ENCODE measurements at places on chromosomes 6 and 20. TPM values are rescaled to one million over a fixed set of nuclear protein-coding genes. Genes with fewer than 3 reads are reported as not detected.

Gene MROH8
- total RNA-seq = 5.2 TPM

DNA sequence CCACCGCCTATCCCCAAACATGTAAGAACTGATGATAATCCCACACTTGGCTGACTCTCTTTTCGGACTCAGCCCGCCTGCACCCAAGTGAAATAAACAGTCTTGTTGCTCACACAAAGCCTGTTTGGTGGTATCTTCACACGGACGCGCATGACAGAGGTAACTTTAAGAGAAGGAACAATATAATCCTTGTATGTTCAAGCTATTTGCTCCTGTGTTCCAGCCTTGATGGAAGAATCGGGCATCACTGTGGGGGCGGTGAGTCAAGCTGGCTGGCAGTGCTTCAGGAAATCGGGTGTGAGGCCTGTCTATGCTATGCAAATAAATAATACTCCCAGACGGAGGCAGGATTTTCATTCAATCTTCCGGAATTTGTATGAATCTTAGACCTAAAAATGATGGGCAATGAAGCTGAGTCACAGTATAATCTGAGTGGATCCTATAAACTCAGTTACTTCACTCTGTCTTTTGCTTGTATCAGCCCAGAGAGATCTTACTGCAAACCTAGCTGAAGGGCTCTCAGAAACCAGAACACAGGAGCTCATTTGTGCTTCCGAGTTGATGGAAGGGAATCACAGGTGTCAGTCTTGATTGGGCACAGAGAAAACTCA, 45.2 kb upstream of the NT5E start:
- DNase-seq = no peak

GRCh38 chr20:10428008-10428407, 6.0 kb downstream of the MKKS start:
- DNase-seq = no peak

- DNase-seq = no peak
These were observed 29.0 kb upstream of the EEF1E1 start for GRCh38 chr6:8131265-8131897.

- no peak for DNase-seq
These were observed 156.5 kb upstream of the FOXA2 start for GRCh38 chr20:22740829-22741228.

DNA sequence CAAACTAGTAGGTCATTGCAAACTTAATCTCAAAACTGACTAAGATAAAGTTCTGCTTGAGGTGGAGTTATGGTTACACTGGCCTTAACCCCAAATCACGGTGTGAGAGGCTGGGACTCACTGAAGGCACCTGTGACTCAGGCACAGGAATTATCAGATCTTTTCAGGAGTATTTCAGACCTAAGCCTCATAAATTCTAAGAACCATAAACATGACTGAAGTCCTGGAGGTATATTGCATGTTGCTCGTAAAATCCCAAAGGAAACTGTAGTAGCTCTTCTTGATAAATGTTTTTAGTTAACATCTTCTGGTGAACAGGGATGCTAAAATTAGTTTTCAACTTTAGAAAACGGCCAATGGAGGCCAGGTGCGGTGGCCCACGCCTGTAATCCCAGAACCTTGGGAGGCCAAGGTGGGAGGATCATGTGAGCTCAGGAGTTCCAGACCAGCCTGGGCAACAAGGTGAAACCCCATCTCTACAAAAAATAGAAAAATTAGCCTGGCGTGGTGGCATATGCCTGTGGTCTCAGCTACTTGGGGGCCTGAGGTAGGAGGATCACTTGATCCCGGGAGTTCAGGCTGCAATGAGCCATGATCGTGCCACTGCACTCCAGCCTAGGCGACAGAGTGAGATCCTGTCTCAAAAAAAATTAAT, 36.5 kb downstream of the DZANK1 start:
- no peak for DNase-seq

DNA sequence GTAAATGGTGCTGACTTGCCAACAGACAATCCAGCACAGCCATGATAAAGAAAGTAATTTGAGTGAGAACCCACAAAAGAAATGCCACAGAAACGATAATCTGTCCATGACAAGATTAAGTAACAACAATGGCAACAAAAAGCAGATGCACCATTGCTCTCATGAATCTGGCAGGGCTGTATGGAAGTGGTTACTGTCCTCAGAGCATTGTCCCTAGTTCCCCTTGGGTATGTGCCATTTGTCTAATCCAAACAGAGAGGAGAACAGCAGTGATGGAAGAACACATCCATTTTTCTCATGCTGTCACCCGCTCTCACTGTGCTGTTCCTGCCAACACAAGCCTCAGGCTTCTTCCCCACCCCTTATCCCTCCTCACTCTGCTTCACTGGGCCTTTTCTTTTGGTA, 65.8 kb downstream of the REV3L start:
- no peak for DNase-seq

Gene BHLHE23
- not detected for total RNA-seq

DNA sequence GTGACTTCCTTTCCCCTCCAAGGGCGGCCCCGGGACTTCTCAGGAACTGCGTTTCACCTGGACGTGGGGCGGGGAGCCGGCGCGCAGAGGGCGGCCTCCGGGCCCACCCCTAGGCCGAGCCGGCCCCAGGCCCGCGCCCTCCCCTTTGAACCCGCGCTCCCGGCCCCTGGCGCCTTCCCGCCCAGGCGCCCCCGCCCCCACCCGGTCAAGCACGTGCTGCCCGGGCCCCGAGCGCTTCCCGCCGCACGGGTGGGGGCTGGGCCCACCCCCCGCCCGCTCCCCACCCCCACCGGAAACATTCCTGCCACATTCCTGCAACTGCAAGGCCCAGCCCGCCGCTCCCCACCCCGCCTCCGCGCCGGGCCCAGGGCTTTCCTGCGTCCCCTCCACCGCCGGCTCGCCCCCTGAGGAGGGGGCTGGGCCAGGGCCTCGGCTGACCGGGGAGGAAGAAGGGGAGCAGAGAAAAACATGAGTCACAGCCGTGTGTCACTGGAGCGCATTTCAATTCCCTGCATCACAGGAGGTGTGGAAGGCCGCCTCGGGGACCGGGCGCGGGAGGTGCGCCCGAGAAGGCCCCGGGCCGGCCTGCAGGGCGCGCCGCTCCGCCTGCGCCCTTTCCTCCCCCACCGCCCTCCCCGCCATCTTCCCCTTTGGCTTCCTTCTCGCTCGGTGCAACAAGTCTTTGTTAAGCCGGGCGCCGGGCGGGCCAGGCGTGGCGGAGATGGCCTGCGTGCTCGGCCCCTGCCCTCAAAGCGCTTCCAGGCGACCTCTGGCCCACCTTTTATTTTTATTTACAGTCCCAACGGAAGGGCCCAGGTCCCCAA, 1.2 kb upstream of the HMGA1 start:
- no peak for DNase-seq

DNA sequence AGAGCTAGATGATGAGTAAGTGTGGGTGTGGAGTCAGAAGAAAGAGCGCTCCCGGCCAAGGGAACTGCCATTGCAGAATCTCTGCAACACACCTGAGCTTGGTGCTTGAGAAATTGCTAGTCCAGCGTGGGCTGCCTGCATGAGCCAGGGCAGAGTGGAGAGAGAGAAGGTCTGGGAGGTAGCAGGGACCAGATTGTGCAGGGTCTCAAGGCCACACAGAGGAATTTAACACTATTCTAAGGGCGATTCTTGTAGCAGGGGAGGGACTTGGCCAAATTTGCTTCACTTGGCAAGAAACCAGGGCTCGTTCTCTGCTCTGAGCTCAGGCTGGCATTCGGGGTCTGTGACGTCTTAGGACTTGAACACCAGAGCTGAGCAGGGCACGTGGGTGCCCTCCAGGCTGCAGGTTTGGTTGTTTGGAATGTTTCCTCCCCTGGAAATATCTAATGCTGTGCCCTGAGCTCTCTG, 53.5 kb downstream of the BCAS4 start:
- no peak for DNase-seq

GRCh38 chr6:14638435-14638905, 520.9 kb downstream of the CD83 start:
- no peak for DNase-seq

Gene BMP5
- total RNA-seq = 1.3 TPM

DNA sequence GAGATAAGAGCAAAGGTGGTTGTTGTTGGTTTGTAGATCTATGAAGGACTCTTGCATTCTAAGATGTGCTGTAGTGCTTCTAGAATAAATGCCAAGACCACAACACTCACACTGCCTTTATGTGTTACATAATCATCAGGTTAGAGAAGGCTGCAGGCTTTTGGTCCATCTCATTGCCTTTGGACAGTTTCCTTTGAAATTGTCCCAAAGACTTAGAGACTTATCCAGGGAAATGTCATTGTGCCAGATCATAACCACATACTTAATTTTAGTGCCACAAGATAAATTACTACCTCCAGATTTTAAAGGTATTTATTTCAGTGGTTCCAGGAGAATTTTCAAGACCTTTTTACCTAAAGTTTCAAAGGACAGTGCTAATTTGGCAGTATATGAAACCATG, 666.6 kb upstream of the CITED2 start:
- no peak for DNase-seq

DNA sequence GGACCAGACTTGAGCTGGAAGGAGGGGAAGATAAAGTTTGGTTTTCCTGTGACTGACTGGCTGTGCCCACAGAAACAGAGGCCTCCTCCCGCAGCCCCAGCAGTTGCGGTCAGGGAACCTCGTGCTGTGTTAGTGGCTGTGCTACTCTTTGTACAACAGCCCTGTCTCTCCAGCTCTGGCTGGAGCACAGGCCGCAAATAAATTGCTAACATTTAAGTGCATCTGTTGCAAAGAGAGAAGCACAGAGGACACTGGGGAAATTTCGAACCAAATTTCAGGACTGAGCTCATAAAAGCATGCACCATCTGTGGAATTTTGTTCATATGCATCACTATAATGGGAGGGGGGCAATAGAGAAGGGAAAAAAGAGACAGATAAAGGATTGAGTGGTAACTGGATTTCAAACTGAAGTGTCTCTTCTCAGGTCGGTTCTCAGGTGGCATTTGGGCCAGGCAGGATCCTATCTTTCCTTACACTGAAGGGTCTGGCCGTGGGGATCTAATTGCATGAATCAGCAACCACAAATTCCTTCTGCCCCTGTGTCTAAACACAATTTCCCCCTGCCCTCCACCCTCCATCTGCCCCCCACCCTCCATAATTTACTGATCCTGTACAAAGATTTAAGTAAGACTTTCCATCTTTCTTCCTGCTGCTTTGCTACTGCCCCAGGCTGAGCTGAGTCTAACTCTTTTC, 88.9 kb upstream of the ATXN1 start:
- no peak for DNase-seq

DNA sequence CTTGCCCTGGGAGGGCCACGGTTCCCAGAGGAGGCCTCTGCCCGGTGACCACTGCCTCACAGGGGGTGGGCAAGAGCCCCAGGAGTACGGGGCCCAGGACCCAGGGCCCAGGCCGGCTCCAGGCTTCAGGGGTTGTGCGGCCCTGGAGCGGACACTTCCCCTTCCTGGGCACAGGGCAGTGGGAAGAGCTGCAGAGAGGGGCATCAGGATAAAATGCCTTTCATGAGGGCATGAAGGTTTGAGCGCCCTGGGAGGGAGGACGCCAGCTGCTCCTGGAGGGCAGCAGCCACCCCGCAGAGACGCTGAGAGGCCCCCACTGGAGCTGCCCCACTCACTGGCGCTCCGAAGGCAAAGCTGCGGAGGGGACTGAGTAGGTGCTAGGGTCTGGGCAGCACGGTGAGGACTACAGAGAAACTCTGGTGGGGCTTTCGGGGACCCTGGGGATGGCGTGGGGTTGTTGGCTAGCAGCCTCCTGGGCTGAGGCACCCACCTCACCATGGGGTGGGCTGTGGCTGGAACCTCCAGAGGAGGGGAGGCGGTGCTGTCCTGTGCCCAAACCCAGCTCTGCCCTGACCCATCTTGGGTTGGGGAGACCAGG, 10.4 kb downstream of the LAMA5 start:
- DNase-seq = no peak

- no peak for DNase-seq
These were observed 35.6 kb downstream of the CEP162 start for GRCh38 chr6:84191802-84192201.

DNA sequence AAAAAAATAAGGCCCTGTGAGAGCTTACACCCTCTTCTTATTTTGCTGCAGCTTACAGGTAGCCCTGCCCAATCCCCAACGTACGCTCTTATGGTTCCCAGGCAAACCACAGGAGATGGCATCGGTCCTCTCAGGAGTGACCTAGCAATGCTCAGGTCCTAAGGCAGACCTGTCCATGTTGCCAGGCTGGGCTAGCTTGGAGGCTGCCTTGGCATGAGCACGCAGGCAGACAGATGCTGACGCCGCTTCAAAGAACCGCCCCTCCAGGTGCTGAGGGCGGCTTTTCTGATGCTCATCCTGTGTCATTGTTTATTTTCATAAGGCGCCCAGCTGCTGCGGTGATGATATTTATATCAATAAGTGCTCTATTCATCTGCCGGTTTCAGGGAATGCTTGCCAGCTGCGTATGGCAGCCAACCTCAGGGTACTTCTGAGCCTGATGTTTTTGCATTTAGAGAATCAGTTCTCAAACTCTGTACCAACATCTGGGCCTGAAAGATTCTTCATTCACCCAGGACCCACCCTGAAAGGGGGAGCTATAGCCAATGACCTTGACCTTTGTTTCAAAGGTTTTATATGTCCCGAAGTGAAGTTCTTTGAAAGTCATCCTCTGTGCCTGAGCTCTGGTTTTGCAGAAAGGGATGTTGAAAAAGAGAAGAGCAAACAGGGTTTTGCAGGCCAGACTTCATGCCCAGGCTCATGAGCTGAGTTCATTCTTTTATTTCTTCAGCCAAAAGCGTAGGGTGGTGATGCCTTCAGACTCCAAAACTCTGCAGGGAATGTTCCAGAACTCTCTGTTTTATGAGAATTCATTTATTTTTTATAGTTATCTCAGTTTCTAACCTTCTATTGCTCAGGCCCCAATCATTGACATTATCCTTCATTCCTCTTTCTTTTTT, 475.6 kb upstream of the CHD6 start:
- no peak for DNase-seq

GRCh38 chr6:33961691-33962090, 157.9 kb upstream of the MLN start:
- DNase-seq = no peak

DNA sequence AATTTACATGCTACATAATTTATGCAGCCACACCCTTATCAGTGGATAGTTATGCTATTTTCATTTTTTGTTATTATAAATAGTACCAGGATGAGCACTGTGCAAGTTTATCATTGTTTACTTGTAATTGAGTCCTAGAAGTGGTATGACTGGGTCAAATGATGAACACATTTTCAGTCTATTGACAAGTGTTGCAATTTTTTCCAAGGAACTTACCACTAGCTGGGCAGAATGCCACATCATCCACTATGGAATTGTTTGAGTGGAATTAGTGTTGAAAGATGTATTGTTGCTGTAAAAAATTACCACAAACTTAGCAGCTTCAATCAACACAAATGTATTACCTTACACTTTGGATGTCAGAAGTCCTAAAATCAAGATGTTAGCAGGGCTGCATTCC, 38.1 kb upstream of the OPN5 start:
- DNase-seq = no peak

Measured in sciatic nerve (tissue), 2 donors.